ENCODE measurements at places on chromosomes 7 and 10.
A peak's percentile ranks its signal among the peaks of the same experiment; 100 is the strongest.

GRCh38 chr10:6234371-6234770 is 31.6 kb downstream of the PFKFB3 start:
- no peak for DNase-seq

DNA sequence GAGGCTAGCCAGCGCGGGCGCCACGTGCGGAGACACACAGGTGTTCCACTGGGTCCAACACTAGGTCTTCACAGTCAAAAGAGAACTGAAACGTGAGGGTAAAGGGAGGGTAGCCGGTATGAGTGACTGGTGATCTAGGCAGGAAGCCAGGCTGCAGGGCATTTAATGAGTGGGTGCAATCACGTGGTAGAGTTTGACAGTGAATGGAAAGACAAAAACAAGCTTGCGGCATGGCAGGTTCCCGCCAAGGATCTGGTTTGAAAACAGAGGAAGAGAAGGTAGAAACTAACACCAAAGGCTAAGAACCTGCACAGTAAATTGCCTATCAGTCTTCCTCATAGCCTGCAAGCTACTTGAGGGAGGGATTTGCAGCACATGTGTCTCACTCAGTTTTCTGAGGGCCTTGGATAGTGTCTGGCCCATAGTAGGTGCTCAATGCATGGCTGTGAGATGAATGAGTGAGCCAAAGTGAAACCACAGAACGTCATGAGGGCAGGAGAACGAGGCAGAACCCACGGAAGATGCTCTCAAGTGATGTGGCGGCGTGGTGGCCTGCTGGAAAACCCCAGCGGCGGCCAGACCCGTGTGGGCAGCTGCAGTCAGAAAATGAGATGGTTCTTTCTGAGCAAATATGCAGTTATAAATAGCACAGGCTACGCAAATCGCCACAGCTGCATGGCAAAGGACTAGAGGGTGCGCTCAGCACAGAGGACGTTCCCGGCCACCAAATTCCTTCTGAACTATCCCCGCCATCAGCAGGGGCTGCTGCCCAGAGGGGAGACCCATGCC is 183.6 kb upstream of the NFE2L3 start:
- DNase-seq, result no peak

- DNase-seq, result no peak
Observed at GRCh38 chr7:4033996-4034395, 648.1 kb upstream of the FOXK1 start.

- no peak for DNase-seq
Observed at GRCh38 chr7:66263936-66264335, 58.8 kb downstream of the TPST1 start.

GRCh38 chr7:149093228-149093627 is 2.7 kb upstream of the ZNF786 start:
- DNase-seq, result peak; percentile 56

DNA sequence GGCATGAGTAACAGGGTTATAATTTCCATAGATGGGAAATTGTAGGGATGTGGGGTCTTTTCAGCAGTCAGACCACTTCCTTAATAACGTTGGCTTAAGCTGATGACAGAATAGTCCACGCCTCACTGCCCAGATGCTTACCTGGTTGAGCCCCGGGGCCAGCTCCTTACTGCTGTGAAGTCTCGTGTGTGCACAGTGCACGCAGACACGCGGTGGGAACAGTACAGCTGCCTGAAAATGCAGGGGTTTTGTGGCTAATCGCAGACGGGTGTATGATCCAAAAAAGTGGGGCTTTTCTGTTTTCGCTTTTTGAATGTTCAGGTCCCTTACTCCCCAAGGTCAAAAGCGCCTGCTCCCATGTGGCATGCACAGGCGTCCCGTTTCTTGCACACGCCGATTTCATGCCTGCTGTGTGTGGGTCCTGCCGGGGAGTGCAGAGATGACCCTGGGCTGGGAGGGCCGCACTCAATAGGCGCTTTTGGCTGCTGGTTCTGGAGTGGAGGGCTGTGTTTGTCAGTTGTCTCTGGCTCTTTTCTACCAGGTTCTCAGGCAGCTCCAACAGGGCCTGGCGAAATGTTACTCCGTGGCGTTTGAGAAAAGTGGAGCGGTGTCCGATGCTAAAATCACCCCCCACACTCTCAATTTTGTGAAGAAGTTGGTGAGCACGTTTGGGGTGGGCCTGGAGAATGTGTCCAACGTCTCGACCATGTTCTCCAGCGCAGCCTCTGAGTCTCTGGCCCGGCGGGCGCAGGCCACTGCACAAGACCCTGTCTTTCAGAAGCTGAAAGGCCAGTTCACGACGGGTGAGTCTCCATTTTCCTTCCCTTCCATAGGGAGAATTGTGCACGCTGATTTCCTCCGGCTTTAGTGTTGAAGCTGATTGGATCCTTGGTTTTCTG is 116.0 kb downstream of the TRRAP start:
- no peak for DNase-seq

- peak; percentile 54 for DNase-seq
Observed at GRCh38 chr7:107560898-107561516, 2.7 kb downstream of the COG5 start.

DNA sequence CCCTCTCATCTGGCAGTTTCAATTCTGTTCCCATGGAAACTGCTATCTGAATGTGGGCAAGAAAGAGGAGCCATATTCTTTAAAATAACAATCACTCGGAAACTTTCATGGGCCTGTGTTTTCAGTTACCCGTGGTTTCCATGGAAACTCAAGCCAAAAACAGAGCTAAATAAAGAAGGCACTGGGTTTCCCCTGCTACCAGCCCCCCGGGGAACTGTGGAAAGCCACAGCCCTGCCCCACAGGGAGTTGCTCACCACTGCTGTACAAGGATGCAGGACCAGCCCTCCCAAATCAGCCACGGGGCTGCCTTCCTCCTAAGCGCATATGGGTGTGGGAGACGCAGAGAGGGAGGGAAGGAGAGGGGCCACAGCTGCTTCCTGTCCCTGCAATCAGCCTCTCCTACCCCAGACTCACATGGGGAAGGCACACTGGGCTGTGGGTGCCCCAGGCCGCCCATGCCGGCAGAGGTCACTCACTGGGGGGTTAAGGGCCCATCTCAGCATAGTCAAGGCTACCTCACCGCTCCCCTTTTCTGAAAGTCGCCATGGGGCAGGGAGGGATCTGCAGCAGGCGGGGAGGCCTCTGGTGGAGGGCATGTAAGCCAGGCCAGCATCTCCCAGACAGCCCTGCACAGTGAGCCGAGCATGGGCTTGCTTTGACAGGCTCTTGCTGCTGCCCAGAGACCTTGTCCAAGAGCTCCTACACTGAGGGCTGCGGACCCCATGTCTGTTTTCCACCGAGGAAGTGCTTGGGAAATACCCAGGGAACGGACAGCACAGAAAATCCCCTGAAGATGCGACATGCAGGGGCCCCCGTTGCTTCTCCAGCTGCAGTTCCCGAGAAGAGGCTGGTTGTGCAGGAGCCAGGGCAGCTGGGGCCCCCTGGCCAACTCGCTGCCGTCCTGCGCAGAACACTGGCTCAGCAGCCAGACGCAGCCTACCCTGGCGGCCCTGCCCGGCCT is 157.3 kb upstream of the PPP2R2D start:
- peak; percentile 55 for DNase-seq

DNA sequence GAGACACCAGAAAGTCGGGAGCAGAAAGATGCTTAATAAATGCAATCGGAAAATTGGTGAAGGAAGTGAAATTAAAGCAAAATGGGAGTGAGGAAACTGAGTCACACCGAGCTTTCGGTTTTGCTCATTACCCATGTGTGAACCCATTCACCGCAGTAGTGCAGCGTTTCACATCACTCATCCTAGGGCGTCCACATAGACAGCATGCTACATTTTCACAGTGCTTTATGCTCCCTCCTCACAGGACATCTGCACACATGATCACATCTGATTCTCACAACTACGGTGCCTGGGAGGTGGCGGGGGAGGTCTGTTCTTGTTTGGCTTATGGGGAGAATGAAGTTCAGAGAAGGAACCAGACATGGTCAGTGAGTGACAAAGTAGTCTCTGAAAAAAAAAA is 36.6 kb upstream of the ATP6V0A4 start:
- DNase-seq, result no peak

- no peak for DNase-seq
Observed at GRCh38 chr10:123501148-123501547, 165.0 kb upstream of the GPR26 start.

DNA sequence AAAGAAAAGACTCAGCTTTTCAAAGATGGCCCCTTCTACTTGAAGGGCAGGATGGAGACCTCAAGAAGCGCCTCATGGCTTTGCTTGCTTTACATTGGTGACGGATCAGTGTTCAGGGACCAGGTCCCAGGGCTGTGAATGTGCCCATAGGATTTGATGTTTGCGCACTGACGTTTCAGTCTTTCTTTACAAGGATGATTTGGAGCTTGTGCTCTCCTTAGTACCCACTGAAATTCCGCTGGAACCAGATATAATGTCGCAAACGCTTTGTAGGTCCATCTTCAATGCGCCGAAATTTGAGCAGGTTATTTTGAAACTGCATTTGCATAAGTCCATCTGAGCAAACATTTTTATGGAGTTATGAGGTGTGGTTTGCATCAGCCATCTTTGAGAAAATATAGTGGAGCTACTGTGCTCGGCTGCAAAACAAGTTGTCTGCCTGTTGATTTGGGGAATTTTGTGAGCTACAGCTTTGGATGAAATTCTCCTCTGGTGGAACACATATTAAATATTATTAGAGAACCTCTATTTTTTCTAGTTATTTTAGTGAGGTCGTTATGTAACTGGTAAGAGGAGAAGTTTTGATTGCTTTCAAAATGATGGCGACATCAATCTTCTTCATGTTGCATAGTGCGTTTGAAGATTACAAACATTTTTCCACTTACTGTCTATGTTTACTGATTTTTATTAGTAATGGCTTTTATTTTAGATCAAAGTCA is 2.4 kb downstream of the RBM20 start:
- no peak for DNase-seq

DNA sequence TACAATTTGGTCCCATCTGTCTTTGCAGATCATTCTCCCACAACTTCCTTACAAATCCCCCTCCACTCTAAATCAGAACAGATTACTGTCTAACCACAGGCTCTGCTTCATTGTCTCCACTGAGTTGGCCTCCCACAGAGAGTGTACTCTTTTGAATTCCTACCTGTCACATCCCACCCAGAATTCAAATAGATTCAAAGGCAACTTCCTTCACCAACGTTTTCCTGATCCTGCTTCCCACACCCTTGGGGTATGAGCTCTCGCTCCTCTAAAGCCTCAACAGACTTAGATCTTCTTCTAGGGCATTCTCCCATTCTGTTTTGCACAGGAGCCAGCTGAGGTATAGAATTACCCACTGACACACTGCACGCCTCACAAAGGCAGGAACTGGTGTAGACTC is 197.8 kb upstream of the CDCA7L start:
- no peak for DNase-seq

- DNase-seq, result peak; percentile 73
Observed at GRCh38 chr7:1458683-1459511, at the start of gene MICALL2. MICALL2 (minus strand) TSS chr7:1459470; CDS start chr7:1459326, 144 bp downstream.

DNA sequence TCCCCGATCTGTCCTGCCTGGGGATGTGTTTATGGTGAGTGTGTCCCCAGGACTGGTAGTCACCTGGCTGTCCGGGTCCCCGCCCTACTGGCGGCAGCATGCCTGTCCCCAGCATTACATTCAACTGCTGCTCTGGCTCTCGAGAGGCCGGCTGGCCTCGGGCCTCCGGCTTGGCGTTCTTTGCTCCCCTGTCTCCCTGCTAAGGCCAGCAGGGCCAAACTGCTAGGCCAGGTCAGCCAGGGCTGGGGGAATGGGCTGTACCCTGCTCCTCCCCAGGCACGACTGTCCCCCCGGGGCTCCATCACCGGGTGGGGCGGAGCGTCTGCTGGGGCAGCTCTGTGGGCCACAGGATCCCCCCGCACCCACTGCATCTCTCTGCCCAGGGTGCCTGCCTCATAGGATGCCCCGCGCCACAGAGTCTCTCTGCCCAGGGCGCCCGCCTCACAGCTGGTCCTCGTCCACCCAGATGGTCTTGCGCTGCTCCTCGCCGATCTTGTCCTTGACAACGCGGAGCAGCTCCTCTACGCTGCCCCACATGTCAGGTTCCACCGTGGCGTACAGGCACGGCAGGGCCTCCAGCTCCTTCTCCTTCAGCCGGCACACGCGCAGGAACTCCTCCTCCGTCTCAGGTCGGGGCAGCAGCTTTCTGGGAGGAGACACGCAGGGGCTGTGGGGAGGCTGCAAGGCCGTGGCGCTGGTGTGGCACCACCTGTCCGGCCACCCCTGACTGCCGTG is 62.3 kb upstream of the GNA12 start:
- DNase-seq, result no peak

- DNase-seq, result no peak
Observed at GRCh38 chr7:147579148-147579547, 1011.4 kb upstream of the C7orf33 start.

GRCh38 chr10:15084502-15084922 is 4.1 kb downstream of the ACBD7 start:
- DNase-seq, result no peak

GRCh38 chr10:95755511-95756004 is 405 bp upstream of the ENTPD1 start:
- no peak for DNase-seq

DNA sequence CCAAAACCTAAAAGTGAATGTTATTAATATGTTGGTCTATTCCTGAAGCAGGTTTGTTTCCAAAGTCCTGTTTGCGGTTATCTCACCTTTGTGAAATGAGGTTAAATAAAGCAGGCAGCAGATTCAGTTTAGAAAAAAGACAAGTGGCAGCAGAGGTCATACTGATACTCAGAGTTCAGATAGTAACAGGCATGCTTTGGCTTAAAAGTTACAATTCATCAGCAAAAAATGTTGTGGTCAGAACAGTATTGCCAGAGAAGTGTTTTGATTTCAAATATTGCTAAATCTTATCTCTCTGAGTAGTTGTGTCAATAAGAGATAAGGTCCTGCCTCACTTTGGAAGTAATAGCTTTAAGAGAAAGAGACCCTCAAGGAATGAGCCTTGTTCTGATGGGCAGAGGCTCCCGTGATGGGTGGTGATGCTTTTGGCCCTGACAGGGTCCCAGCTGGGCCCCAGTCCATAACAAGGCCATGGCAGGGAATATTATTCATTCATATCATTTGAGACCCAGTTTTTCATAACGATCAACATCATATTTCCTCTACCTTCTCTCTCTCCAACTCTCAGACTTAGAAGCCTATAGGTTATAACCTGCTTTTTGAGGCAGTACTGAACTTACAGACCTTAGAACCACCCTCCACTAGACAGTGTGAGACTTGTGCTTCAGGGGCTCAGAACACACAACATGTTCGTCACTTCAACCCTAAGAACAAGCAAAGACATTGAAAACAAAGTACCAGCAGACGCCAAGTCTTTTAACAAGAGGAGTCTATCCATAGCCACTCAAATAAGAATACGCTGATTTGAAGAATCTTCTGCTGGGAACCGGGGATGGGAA is 58.5 kb upstream of the AHR start:
- peak; percentile 44 for DNase-seq

- no peak for DNase-seq
Observed at GRCh38 chr7:137974766-137975165, 27.1 kb downstream of the CREB3L2 start.

All from hematopoietic multipotent progenitor cell treated with erythropoietin and hydrocortisone succinate and interleukin-3 and kit ligand, for 4 days (in vitro differentiated cells).